ENCODE measurements at places on chromosomes 11 and 22.
A peak's percentile ranks its signal among the peaks of the same experiment; 100 is the strongest.

DNA sequence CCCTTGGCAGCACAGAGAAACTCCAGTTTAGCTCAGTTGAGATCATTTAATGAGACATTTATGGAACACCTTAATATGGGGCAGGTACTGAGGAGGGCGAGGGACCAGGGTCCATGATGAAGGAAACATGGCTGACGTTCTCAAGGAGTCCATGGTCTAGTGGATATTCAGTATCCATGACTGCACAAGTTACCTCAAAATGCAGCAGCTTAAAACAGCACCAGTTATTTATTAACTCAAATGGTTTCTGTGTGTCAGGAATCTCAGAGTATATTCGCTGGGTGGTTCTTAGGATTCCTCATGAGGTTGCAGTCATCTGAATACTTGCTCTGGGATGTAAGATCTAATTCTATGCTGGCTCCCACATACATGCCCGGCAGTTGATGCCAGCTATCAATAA is 346.8 kb downstream of the LARGE1 start:
- H3K4me3 ChIP-seq = no peak overlapping the region
- peaks cover 31% of the 10 kb centered on the region for H3K4me1 ChIP-seq
- H3K36me3 ChIP-seq = no peaks in the 10 kb centered on the region
- H3K27me3 ChIP-seq = no peaks in the 10 kb centered on the region

DNA sequence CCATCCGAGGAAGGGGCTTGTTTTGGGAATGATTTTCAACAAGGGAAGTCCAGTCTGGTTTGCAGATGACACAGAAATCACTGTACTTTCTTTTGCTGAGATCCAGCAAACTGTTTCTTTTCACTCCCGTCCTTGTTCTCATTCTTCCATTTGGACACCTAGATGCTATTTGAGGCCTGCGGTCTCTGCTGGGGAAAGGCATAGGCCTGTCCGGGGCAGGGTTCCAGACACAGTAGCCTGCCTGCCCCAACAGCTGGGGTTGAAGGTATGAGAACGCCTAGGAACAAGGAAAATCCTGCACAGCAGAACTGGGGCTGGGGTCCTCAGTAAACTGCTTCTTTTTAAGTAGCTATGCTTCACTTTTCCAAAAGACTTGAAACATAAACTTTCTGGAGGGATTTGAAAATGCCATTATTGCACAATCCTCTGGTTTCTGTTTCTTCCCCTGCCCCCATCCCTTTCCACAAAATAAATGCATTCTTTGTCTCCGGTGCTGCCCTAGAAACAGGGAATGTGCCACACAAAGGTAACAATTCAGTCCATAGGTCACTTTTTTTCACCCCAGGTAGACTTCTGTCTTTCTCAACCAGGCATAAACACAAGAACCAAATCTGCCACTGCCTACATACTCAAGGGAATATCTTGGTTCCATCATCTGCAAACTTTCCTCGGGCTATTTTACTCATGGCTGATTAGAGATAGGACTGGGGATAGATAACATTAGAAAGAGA is 174.8 kb upstream of the MTMR2 start:
- no peak overlapping the region for H3K4me3 ChIP-seq
- H3K27me3 ChIP-seq = no peaks in the 10 kb centered on the region
- peaks cover 7% of the 10 kb centered on the region for H3K4me1 ChIP-seq
- DNase-seq = no peak
- H3K36me3 ChIP-seq = no peaks in the 10 kb centered on the region
- no peak overlapping the region for H3K27ac ChIP-seq

GRCh38 chr22:17563936-17564391 is 666 bp downstream of the SLC25A18 start:
- no peak overlapping the region for H3K27ac ChIP-seq
- no peak overlapping the region for H3K4me3 ChIP-seq
- H3K27me3 ChIP-seq = no peaks in the 10 kb centered on the region
- H3K36me3 ChIP-seq = no peaks in the 10 kb centered on the region
- peaks cover 4% of the 10 kb centered on the region for H3K4me1 ChIP-seq

GRCh38 chr11:65642014-65642671 is 4.2 kb downstream of the SIPA1 start:
- H3K4me3 ChIP-seq = no peak overlapping the region
- no peaks in the 10 kb centered on the region for H3K27me3 ChIP-seq
- peaks cover 7% of the 10 kb centered on the region for H3K4me1 ChIP-seq
- peak; percentile 57 for DNase-seq

DNA sequence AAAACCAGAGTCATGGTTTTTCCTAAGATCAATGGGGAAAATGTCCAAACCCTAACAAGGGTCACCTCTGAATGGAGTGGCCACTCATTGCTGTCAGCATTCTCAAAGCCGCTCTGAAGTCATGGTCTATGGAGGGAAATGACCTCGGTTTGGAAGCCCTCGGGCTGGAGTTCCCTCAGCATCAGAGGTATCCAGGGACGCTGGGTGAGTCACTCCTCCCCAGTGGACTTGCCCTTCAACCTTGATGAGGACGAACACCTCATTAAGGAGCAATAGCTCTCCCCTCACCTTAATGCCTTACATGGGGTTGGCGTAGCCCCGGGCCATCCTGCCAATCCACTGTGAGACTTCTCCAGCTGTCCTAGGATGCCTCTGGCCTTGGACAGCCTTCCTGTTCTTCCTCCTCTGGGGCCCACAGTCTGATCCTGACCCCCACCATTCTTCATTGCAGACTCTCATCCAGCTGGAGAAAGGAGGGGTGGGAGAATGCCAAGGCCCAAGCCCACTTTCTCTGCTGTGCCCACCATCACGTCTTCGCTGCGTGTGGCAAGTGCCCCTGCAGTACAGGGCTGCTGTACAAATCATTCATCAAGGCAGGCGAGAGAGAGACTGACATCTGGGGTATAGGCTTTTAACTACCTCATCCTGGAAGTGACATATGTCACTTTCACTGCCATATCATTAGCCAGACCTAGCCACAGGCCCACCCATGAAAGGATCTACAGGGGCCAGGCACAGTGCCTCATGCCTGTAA is 25.4 kb upstream of the MYH9 start:
- no peaks in the 10 kb centered on the region for H3K36me3 ChIP-seq
- H3K27ac ChIP-seq = no peak overlapping the region
- H3K27me3 ChIP-seq = no peaks in the 10 kb centered on the region
- H3K4me1 ChIP-seq = no peaks in the 10 kb centered on the region
- no peak overlapping the region for H3K4me3 ChIP-seq
- DNase-seq = no peak

DNA sequence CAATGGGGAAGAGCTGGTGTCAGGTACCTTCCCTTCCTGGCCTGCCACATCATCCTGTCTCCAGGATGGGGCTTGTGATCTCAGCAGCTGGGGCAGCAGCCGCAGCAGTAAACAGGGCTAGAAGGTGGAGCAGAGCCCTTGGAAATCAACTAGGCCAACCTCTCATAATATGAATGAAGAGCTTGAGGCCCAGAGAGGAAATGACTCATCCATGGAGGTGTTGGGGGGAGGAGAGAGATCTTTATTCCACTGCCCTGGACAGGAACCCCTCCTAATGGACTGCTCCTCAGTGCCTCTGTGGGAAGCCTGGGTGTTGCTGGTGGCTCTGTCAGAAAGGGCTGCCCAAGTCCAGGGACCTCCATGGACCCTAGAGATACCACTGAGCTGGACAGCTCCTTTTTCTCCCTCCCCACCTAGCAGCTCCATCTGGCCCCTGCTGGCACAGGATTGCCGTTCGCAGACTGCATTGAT is 111.8 kb downstream of the OSBP2 start:
- no peaks in the 10 kb centered on the region for H3K36me3 ChIP-seq
- H3K27me3 ChIP-seq = no peaks in the 10 kb centered on the region
- no peaks in the 10 kb centered on the region for H3K4me1 ChIP-seq

DNA sequence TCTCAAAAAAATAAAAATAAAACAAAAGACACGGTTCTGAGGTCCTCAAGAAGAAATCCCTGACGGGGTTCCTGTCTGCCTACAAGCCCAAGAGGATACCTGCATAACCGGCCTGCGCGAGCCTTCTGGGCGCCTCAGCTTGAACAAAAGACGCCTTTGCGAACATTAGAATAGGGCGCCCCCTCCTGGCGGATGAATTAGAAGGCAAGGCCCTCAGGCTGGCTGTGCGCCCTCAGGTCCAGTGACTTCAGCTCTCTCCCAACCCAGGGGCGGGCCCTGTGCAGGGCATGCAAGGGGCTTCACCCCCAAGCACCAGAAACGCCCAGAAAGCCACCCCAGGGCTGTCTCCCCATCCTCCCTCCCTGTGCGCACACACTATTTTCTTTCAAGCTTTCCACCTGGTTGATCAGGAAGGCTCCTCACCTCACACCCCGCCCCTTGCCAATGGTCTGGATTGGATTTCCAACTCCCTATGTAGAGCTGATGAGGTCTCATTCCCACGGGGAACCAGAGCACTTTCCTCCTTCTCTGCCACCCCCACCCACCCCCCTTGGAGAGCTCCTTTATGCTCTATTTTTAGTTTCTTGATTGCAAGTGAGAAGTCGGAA is 273.3 kb downstream of the BUD13 start:
- no peaks in the 10 kb centered on the region for H3K4me1 ChIP-seq
- DNase-seq = peak; percentile 64
- no peak overlapping the region for H3K4me3 ChIP-seq
- no peaks in the 10 kb centered on the region for H3K36me3 ChIP-seq
- H3K27ac ChIP-seq = no peak overlapping the region
- H3K27me3 ChIP-seq = no peaks in the 10 kb centered on the region

DNA sequence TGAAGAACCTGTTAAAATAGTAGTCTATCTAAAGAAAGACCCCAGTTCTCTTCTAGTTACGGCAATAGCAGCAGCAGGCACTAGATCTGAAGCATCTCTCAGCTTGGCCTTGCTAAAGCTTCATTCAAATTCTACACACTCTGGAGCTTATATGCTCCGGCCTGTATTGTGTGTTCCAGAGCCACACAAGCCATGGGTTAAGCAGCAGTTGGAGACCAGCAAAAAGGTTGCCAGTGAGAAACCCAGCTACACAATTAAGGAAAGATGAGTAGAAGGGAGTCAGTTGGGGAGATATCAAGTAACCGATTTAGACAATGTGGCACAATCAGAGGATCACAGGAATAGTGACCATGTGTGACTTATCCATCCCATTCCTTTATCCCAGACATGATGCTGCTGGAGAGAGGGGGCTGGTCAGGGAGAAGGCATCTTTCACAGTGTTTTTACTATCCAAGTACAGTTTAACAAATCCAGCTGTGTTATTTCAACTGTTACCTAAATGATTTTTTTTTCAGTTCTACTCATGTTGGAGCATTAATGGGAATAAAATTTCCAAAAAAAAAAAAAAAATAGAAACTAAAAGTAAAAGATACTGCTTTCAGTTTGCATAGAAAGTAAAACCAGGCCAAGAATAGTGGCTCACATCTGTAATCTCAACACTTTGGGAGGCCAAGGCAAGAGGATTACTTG is 41.0 kb downstream of the PAX6 start:
- DNase-seq = no peak
- no peaks in the 10 kb centered on the region for H3K27me3 ChIP-seq
- no peaks in the 10 kb centered on the region for H3K36me3 ChIP-seq
- H3K4me3 ChIP-seq = no peak overlapping the region
- H3K27ac ChIP-seq = no peak overlapping the region
- H3K4me1 ChIP-seq = no peaks in the 10 kb centered on the region

Data from right lobe of liver (tissue), 6 donors.